Activated T-cell treated with anti-CD3 and anti-CD28 coated beads, Interleukin-2, amount 50 U/mL, for 24 hours (primary cell): ENCODE measurements at places on chromosomes 12 and 14.

DNA sequence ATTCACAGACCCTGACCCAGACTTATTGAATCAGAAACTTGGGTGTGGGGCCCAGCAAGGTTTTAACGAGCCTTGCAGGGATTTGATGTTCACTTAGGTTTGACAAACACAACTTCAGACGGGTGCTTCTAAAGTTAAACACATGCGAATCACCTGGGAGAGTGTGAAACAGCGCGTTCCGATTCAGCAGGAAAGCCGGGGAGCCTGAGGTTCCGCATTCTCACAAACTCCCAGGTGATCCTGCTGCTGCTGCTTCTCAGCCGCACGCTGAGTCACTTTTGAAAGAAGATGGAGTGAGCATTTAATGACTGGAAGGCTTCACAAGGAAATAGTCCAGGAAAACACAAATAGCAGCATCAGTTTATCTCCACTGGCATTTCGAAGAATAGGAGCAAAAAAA, 44.2 kb upstream of the DDX11 start:
- H3K4me3 ChIP-seq, result no peak overlapping the region
- H3K36me3 ChIP-seq, result no peaks in the 10 kb centered on the region
- no peaks in the 10 kb centered on the region for H3K4me1 ChIP-seq
- DNase-seq, result no peak
- H3K27ac ChIP-seq, result no peak overlapping the region

GRCh38 chr14:38309522-38310277, 53.8 kb upstream of the CLEC14A start:
- no peak overlapping the region for H3K27ac ChIP-seq
- no peak overlapping the region for H3K4me3 ChIP-seq
- no peaks in the 10 kb centered on the region for H3K4me1 ChIP-seq

- no peak overlapping the region for H3K4me3 ChIP-seq
- no peaks in the 10 kb centered on the region for H3K36me3 ChIP-seq
- no peak overlapping the region for H3K27ac ChIP-seq
Observed at GRCh38 chr14:92413379-92413778, 90.4 kb downstream of the SLC24A4 start.

GRCh38 chr12:56589783-56590182, 40.3 kb downstream of the BAZ2A start:
- no peaks in the 10 kb centered on the region for H3K27me3 ChIP-seq
- peaks cover 2% of the 10 kb centered on the region for H3K36me3 ChIP-seq
- DNase-seq, result no peak
- no peak overlapping the region for H3K4me3 ChIP-seq
- peaks cover 5% of the 10 kb centered on the region for H3K4me1 ChIP-seq

- H3K36me3 ChIP-seq, result no peaks in the 10 kb centered on the region
- peaks cover 26% of the 10 kb centered on the region for H3K4me1 ChIP-seq
- no peak overlapping the region for H3K27ac ChIP-seq
- no peak overlapping the region for H3K4me3 ChIP-seq
- peaks cover 1% of the 10 kb centered on the region for H3K27me3 ChIP-seq
Observed at GRCh38 chr12:127161466-127161865, 1105.5 kb upstream of the TMEM132C start.

- DNase-seq, result no peak
- H3K36me3 ChIP-seq, result no peaks in the 10 kb centered on the region
- peak overlapping the region; percentile 18 for H3K4me3 ChIP-seq
- H3K4me1 ChIP-seq, result peaks cover 12% of the 10 kb centered on the region
Observed at GRCh38 chr12:21773263-21773741, 1.2 kb downstream of the KCNJ8 start.

DNA sequence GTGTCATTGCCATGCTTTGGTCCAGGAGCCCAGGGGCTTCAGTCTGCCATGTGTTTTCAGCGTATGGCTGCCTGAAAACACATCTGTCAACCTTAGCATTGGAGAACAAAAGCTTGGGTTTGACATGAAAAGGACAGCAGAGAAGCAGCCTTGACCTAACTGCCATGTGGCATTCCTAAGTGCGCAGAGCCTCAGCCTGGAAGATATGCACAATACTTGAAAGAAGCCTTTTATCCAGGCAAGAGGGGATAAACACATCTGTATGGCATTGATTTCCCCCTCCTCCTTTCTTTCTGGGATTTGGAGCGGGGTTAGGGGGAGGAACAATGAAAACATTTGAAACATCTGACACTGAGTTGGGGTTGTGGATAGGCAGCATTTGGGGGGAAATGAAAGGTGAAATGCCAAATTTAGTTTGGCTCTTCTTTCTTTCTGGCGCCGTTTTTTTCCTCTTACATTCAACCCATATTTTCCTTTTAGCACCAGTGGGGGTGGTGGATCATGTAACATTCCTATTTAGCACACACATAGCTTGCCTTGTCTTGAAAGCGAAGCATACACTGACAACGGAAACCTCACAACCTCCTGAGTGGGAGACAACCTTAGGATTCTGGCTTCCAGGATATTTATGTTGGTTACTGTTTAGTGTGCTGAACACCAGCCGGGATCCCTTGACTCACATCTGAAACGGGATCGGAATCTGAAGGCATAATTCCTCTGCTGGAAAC, 177.0 kb downstream of the C12orf75 start:
- H3K36me3 ChIP-seq, result no peaks in the 10 kb centered on the region
- peaks cover 28% of the 10 kb centered on the region for H3K27me3 ChIP-seq
- H3K4me3 ChIP-seq, result no peak overlapping the region
- H3K4me1 ChIP-seq, result no peaks in the 10 kb centered on the region
- no peak overlapping the region for H3K27ac ChIP-seq
- no peak for DNase-seq

DNA sequence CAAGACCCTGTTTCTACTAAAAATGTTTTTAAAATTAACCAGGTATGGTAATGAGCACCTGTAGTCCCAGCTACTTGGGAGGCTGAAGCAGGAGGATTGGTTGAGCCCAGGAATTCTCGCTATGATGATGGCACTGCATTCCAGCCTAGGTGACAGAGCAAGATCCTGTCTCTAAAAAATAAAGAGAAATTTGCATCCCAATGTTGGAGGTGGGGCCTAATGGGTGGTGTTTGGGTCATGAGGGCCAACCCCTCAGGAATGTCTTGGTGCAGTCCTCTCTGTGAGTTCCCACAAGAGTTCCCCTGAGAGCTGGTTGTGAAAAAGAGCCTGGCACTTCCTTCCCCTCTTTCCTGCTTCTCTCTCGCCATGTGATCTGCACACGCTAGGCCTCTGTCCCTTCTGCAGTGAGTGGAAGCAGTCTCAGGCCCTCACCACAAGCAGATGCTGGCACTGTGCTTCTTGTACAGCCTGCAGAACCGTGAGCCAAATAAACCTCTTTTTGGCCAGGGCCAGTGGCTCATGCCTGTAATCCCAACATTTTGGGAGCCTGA, 11.3 kb downstream of the ACOT6 start:
- H3K27ac ChIP-seq, result no peak overlapping the region
- H3K4me3 ChIP-seq, result no peak overlapping the region
- H3K4me1 ChIP-seq, result peaks cover 2% of the 10 kb centered on the region

DNA sequence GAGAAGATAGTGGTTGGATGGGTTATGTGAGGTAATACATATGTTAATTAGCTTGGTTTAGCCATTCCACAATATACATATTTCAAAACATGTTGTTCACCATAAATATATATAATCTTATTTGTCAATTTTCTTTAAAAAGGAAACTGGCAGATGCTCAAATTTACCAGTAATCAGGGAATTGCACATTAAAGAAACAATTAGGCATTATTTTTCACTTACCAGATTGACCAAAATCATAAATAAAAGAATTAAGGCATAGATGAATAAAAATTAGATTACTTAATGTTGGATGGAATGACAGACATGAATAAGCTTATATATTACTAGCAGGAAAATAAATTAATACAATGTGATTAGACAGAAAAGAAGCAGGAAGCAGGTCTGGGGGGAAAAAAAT, 147.2 kb downstream of the PLEKHA5 start:
- no peak overlapping the region for H3K4me3 ChIP-seq
- H3K4me1 ChIP-seq, result peaks cover 16% of the 10 kb centered on the region
- H3K27ac ChIP-seq, result no peak overlapping the region
- H3K27me3 ChIP-seq, result no peaks in the 10 kb centered on the region
- H3K36me3 ChIP-seq, result no peaks in the 10 kb centered on the region
- no peak for DNase-seq

GRCh38 chr12:111506260-111506659, 92.9 kb downstream of the ATXN2 start:
- no peak for DNase-seq
- no peak overlapping the region for H3K27ac ChIP-seq
- H3K4me3 ChIP-seq, result no peak overlapping the region

DNA sequence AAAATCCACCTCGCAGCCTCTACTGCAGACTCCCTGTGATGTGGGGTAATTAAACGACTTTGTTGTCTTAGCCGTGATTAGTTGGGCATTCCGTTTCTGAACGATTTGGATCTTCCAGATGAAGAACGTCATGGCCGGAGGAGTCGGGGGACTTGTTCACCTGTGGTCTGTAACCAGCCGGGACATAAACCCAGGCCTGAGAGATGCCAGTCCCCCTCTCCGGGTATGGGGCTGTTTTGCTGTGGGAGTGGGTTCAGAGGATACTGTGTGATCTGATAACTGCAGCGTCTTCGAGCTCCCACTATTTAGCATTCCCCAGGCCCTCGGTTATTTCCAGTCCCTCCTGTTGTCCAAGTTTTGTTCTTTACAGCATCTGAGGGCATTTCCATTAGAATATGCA, 96.1 kb downstream of the PIWIL1 start:
- no peak overlapping the region for H3K27ac ChIP-seq
- H3K27me3 ChIP-seq, result no peaks in the 10 kb centered on the region
- H3K36me3 ChIP-seq, result no peaks in the 10 kb centered on the region
- no peak for DNase-seq
